ENCODE measurements at places on chromosomes 7 and 10.

- no peak for DNase-seq
Observed at GRCh38 chr7:82859106-82859850, 303.4 kb downstream of the PCLO start.

DNA sequence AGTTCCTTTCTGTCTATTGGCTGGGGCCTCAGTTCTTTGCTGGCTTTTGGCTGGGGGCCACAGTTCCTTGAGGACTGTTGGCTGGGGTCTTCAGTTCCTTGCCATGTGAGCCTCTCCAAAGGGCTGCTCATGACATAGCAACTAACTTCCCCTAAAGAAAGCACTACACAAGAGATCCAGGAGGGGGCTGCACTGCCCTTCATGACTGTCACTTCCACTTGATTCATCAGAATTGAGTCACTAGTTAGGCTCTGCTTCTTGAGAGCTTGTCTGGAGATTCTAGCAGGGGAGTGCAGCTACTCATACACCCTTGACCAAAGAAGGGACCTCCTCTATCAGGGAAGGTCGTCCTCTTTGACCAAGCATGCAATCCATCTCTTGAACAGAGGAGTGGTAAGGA lies 38.0 kb upstream of the MKX start:
- DNase-seq, result peak; percentile 46

DNA sequence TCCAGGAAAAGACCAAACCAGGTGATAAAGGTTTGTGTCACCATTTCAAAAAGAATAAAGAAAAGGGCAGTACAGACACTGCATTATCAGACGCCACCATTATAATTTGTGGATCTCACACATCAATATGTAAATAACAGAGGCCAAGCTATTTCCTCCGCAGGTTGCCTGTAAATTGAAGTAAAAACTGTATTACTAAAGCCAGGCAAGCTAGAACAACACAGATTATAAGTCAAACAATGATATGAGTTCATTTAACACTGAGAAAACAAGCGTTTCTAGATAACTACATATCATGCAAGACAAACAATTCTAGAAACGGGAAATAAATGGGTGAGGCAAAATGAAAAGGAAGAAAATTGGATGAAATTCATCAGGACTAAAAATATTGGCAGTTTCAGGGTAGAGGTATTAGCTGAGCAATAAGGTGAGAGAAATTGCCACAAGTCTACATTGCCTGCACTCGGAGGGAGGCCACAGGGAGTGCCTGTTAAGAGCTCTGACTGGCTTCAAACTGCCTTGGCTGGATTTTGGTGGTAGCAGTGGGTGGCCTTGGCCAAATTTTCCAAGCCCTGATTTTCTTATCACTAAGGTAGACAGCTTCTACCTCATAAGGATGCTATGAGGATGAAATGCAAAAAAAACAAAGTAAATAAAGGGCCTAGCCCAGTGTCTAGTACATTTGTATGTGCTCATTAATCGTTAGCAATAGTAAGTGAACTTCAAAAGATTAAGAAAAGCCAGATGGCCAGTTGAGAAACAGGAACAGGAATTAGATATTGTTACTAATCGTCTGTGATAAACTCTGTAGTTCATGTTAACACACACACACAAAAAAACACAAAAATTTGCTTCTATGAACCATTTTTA lies 240.0 kb upstream of the NFE2L3 start:
- DNase-seq, result no peak

GRCh38 chr7:31782411-31782991 lies 95.5 kb downstream of the PPP1R17 start:
- DNase-seq, result peak; percentile 69

GRCh38 chr10:2839081-2839725 lies 228.1 kb upstream of the PFKP start:
- DNase-seq, result peak; percentile 74

DNA sequence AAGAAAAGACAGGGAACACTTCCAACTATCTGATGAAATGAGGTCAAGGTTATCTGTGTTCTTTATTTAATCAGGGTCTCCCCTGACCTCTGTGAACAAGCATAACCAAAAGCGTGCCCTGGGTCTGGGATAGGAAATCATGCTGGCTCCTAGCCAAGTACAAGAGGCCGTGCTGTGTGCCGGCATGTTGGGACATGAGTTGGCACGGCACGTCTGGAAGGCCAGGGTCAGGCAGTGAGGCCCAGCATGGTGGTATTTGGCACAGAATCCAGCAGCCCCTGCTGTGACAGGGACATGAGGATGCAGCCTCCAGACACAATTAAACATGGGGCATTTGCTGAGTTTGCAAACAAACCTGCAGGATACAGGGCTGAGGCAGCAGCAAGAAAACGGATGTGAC lies 320.4 kb downstream of the PLXNA4 start:
- DNase-seq, result no peak

DNA sequence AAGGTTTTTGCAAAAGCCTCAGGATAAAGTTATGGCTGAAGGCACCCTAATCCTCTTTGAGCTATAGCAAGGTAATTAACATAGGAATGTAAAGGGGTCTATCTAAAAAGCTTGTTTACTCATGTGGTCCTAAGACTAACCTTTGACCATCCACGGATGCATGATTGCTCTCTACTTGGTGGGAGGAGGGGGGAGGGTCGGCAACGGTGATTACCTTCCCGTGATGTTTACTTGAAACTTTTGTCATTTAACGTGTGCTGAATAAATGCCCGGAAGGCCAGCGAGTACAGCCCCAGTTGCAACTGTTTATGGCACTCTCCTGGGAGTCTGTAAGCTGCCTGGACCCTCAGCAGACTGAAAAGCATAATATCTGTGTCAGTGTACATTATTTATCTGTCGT lies 78.9 kb upstream of the GPR22 start:
- no peak for DNase-seq

GRCh38 chr7:42372479-42372878 lies 135.5 kb upstream of the GLI3 start:
- no peak for DNase-seq

Data from HEK293T (cell line).